ENCODE measurements at places on chromosomes 11 and 22. TPM values are rescaled to one million over a fixed set of nuclear protein-coding genes. Genes with fewer than 3 reads are reported as not detected.

GRCh38 chr22:20465759-20466077 is 28.1 kb upstream of the SCARF2 start:
- H3K27ac ChIP-seq, result peak overlapping the region; percentile 85
- peaks cover 19% of the 10 kb centered on the region for H3K36me3 ChIP-seq
- peak overlapping the region; percentile 7 for H3K4me3 ChIP-seq
- peak; percentile 34 for DNase-seq
- no peaks in the 10 kb centered on the region for H3K27me3 ChIP-seq

DNA sequence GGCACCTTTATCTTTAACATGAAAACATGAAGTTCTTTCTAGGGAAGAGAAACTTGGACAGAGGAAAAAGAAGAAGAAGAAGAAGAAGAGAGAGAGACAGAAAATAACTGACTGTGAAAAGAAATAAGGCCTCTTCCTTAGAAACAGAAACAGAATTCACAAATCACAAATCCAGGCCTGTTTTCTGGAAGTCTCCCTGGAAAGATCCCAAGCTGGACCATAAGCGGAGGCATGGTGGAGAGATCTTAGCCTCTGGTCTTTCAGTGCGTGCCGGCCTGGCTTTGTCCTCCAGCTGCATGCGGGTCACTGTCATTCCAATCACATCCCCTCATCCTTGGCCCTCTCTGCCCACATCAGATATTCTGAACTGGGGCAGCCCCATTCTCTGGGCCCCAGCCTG is 6.9 kb downstream of the FXYD6 start:
- H3K4me1 ChIP-seq, result peaks cover 13% of the 10 kb centered on the region
- DNase-seq, result no peak
- H3K27me3 ChIP-seq, result peaks cover 15% of the 10 kb centered on the region
- H3K36me3 ChIP-seq, result no peaks in the 10 kb centered on the region
- H3K27ac ChIP-seq, result no peak overlapping the region

- no peaks in the 10 kb centered on the region for H3K4me1 ChIP-seq
- H3K27me3 ChIP-seq, result peaks cover 8% of the 10 kb centered on the region
- no peak overlapping the region for H3K4me3 ChIP-seq
- DNase-seq, result no peak
- H3K27ac ChIP-seq, result no peak overlapping the region
Measured at GRCh38 chr11:19571906-19572305, 140.7 kb upstream of the NAV2 start.

- no peaks in the 10 kb centered on the region for H3K4me1 ChIP-seq
- no peaks in the 10 kb centered on the region for H3K27me3 ChIP-seq
- no peaks in the 10 kb centered on the region for H3K36me3 ChIP-seq
- no peak overlapping the region for H3K27ac ChIP-seq
- no peak overlapping the region for H3K4me3 ChIP-seq
- no peak for DNase-seq
Measured at GRCh38 chr11:103619938-103620337, 416.5 kb upstream of the DDI1 start.

GRCh38 chr11:45155058-45155551 is 8.7 kb downstream of the PRDM11 start:
- no peak for DNase-seq
- no peaks in the 10 kb centered on the region for H3K27me3 ChIP-seq
- no peak overlapping the region for H3K4me3 ChIP-seq
- H3K27ac ChIP-seq, result no peak overlapping the region
- peaks cover 10% of the 10 kb centered on the region for H3K4me1 ChIP-seq

- DNase-seq, result no peak
- H3K4me1 ChIP-seq, result no peaks in the 10 kb centered on the region
- peaks cover 8% of the 10 kb centered on the region for H3K27me3 ChIP-seq
- H3K27ac ChIP-seq, result no peak overlapping the region
Measured at GRCh38 chr11:102144357-102145355, 34.4 kb downstream of the YAP1 start.

DNA sequence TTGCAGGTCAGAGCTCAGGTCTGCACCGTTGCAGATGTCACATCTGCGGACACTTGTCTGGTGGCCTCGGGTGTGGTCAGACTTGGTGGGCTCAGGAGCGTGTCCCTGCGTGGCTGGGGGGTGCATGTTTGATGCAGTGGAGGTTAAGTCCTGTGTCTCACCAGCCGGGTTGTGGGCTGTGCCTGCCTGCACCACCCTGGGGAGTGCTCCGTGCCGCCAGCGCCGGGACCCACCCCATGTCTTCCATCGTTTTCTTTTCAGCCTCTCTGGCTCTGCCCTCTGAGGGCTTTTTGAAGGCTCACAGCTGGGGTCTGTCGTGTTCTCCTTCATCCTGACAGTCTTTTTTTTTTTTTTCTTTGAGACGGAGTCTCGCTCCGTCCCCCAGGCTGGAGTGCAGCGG is 26.0 kb downstream of the PPIL2 start:
- H3K36me3 ChIP-seq, result peaks cover 18% of the 10 kb centered on the region
- H3K27ac ChIP-seq, result no peak overlapping the region
- H3K4me3 ChIP-seq, result no peak overlapping the region
- no peaks in the 10 kb centered on the region for H3K27me3 ChIP-seq
- DNase-seq, result no peak
- H3K4me1 ChIP-seq, result peaks cover 13% of the 10 kb centered on the region

GRCh38 chr22:19549428-19549827 is 25.2 kb upstream of the CLDN5 start:
- no peaks in the 10 kb centered on the region for H3K27me3 ChIP-seq
- H3K4me3 ChIP-seq, result no peak overlapping the region
- DNase-seq, result no peak
- no peaks in the 10 kb centered on the region for H3K4me1 ChIP-seq
- no peak overlapping the region for H3K27ac ChIP-seq
- H3K36me3 ChIP-seq, result no peaks in the 10 kb centered on the region

RPS19BP1 gene
- 67.5 TPM for total RNA-seq

CYTH4 gene
- 60.5 TPM for total RNA-seq

LIPT2 gene
- 3.3 TPM for total RNA-seq

MS4A14 gene
- not detected for total RNA-seq

PIWIL4 gene
- 0.29 TPM for total RNA-seq

Measured in activated CD4-positive, alpha-beta memory T cell treated with anti-CD3 and anti-CD28 coated beads for 36 hours (primary cell).